Activated CD4-positive, alpha-beta T cell treated with anti-CD3 and anti-CD28 coated beads for 36 hours (primary cell): ENCODE measurements at places on chromosomes 5 and 9. TPM values are rescaled to one million over a fixed set of nuclear protein-coding genes. Genes with fewer than 3 reads are reported as not detected.
A peak's percentile ranks its signal among the peaks of the same experiment; 100 is the strongest.

The SPAG8 gene
- total RNA-seq = 0.85 TPM

The FOXD4L3 gene
- not detected for total RNA-seq

The KCNV2 gene
- total RNA-seq = not detected

The MARVELD2 gene
- 0.30 TPM for total RNA-seq

The PTGES gene
- 0.09 TPM for total RNA-seq

The PALM2AKAP2 gene
- 1.0 TPM for total RNA-seq

The PCA3 gene
- total RNA-seq = not detected

The MYOT gene
- not detected for total RNA-seq

The SPINK7 gene
- total RNA-seq = not detected

The SPINK5 gene
- total RNA-seq = not detected

The SCGB3A2 gene
- not detected for total RNA-seq

The CFAP157 gene
- not detected for total RNA-seq

The TAS2R1 gene
- total RNA-seq = not detected

The NXNL2 gene
- not detected for total RNA-seq

DNA sequence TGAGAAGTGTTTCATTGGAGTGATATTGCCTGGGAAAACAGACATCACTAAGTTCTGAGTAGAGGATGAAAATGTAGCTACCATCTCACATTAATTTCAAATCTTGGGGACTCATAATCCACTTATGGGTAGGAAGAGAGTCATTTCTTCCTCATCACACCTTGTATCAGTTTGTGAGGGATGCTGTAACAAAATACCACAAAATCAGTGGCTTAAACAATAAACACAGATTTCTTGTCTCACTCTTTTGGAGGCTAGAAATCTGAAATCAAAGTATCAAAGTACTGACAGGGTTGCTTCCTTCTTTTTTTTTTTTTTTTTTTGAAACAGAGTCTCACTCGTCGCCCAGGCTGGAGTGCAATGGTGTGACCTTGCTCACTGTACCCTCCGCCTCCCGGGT is 3.4 kb downstream of the CARD6 start:
- no peak for DNase-seq

DNA sequence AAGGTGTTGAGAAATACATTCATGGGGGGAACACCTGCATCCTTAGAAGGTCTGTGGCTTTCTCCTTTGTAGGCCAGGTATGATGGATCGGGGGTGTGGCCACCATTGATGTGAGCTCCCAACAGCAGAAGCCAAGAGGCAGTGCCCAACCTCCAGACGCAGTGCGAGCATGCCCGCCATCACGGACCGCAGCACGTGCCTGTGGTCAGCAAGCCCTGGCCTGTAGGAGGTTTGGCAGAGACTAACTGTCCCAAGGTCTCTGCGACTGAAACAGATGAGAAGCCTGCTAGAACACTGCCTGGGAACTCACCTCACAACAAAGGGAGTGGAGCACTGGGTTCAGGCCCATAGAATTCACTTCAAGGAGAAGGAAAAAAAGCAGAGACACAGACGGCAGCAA is 31.9 kb upstream of the ZNF354A start:
- no peak for DNase-seq

GRCh38 chr5:112549127-112549526 is 130.1 kb upstream of the EPB41L4A start:
- DNase-seq = no peak

- DNase-seq = no peak
Measured at GRCh38 chr5:171597946-171598640, 178.6 kb downstream of the FGF18 start.

DNA sequence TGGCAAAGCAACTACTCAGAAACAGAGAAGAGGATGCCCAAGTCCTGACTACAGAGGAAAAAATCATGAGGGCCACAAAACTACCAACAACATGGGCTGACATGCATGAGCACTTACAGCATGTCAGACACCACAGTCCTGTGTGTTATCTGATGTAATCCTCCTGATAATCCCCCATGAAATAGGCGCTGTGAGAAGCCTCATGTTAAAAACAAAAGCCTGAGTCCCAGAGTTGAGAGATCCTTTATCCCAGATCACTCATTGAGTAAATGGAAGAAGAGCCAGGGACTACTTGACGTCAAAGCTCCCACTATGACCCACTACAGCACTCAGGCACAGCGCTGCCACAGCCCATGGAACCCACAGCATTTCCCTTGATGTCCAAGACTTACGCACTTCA is 7.2 kb upstream of the SPOCK1 start:
- no peak for DNase-seq

GRCh38 chr5:153893817-153894216 is 144.9 kb downstream of the FAM114A2 start:
- DNase-seq = no peak

DNA sequence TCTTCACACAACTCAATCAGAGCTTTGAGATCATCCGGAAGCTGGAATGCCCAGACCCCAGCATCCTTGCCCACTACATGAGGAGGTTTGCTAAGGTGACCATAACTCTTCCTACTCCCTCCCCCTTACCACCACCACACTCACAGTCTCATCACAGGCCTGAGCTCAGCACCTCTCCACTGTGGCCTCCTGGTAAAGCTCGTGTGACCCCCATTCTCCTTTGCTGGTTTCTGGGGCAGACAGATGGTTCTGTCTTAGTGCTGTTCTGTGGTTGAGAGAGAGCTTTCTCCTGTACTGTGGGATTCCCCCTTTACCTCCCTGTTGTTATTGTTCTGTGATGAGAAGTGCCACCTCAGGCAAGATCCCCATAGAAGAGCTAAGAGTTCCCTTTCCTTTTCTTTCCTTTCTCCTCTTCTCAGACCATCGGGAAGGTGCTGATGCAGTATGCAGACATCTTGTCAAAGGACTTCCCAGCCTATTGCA is 92.7 kb upstream of the RUSC2 start:
- no peak for DNase-seq

DNA sequence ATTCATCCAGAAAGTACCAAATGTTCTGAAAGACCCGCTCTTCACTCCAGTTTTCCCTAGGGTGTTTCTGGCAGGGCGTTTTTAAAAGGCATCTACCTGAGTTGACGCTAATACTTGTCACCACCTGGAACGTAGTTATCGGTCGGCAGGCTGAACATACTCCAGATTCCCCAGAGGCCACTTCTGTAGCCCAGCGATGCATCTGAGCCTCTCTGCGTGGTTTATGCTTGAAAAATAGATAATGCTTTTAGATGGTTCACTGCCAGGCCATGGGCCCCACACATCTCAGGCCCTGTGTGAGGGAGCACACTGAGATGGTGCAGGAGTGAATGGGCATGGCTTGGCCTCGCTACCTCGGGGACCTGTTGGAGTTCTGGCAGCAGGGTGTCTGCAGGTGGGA is 33.0 kb upstream of the NCS1 start:
- no peak for DNase-seq

GRCh38 chr9:112654282-112654681 is 63.6 kb downstream of the INIP start:
- DNase-seq = no peak

DNA sequence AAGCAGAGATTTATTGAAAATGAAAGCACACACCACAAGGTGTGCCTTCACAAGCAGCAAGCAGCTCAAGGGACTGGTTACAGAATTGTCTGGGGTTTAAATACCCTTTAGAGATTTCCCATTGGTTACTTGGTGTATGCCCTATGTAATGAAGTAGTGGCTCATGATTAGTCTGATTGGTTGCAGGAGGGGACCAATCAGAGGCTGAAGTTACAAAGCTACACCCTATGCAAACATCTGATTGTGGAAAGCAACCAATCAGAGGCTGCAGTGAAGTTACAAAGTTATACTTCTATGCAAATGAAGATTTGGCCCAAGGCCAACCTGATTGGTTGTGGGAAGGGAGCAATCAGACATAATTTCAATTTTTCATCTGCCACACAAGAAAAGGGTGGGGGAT is 119.9 kb downstream of the C9orf152 start:
- no peak for DNase-seq

DNA sequence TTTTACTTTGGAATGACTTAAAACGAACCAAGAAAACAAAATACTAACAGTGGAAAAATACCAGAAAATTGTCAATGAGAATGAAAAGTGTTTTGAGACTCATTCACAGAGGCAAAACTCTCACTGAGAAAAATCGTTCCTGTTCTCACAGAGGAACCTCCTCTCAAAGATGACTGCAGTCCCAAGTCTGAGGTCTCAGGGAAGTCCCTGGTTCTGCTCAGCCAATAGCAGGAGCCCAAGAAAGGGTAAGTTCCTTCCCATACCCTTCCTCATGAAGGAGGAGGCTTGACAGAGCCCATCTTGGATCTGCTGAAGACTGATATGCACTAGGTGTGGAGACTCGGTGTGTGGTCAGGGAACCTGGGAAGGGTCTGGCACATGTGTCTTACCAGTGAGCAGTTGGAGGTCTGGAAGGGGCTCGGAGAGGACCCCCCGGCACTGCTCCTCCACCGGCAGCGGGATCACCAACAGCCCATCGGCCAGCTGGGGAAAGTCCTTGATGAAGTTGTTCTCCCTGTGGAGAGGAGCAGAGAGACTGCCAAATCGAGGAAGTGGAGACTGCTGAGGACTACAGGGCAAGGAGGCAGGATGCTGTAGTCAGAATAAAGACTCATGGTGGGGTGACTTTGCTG is 46.0 kb downstream of the TRIM32 start:
- DNase-seq = no peak

- DNase-seq = no peak
Measured at GRCh38 chr9:113794721-113795120, 81.4 kb upstream of the ZNF618 start.

DNA sequence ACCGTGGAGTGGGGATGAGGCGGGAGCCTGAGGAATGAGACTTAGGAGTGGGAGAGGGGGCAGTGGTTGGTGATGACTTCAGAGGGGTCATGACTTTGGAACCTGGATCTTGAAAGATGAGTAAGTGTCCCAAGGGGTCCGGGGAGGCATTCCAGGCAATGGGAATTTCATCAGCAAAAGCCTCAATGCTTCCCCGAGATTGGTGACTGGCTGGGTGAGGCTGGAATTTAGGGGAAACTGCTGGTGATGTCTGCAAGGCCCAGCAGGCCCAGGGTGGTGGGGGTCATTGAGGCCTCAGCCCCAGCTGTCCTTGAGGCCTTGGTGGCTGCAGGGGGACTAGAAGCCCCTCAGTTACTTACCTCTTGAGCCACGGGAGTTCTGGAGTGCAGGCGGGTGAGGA is 7.5 kb downstream of the NDST1 start:
- DNase-seq = no peak

- peak; percentile 18 for DNase-seq
Measured at GRCh38 chr5:31781772-31782171, 142.8 kb downstream of the PDZD2 start.

DNA sequence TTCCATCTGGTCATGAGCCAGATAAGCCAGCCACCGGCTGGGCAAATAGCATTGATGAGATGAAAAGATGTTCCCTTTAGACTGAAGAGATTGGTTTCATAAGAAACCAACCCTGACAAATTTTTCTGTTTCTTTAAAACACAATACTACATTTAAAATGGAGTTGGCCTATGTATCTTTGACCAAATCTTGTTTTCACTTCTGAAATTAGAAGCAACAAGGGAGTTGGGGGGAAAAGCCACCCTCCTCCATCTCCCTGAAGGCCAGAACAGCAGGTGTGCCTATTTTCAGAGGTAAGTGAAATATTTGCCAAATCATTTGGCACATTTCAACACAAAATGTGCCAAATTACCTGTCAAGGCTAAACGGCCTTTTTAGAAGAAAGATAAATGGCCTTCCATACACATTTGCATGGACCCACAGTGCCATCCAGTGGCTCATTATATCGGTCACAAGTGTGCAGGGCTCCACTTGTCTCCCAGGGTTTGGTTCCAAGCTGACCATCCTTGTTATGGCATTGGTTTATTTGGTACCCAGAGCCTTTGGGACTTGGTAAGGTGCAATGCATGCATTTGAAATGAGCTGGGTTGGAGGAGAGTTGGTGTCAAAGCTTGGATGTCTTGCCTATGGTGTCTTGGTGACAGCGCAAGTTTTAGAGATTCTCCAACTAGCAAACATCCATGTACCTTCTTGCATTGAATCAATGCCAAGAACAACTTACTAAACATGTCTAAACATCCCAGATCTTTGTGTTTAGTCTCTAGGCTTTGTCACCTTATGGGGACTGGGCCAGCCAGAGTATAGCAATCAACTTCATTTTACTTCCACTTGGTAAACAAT is 372.0 kb upstream of the KIF2A start:
- peak; percentile 45 for DNase-seq

- DNase-seq = no peak
Measured at GRCh38 chr5:139835656-139836055, 40.0 kb downstream of the PSD2 start.

GRCh38 chr9:111051400-111051799 is 13.1 kb upstream of the LPAR1 start:
- DNase-seq = no peak

GRCh38 chr9:13122756-13123369 is 156.6 kb downstream of the MPDZ start:
- DNase-seq = no peak

DNA sequence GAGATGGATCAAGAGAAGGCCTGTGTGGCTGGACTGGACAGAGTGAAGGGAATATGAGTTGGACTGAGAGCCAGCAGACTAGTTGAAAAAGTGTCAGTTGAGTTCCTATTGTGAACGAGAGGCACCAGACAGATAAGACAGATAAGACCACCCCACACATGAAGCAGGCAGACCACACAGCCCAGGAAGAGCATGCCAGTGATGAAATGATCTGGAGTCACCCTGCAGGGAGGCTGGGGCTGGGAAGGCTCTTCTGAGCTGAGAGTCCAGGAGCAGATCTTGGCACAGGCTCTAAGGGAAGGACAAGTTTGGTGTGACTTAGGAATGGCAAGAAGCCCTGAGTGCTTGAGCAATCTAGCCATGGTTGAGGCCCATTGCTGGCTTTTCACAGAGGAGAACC is 10.6 kb upstream of the SLC25A48 start:
- DNase-seq = no peak

GRCh38 chr5:107887166-107887943 is 216.6 kb upstream of the EFNA5 start:
- DNase-seq = no peak

DNA sequence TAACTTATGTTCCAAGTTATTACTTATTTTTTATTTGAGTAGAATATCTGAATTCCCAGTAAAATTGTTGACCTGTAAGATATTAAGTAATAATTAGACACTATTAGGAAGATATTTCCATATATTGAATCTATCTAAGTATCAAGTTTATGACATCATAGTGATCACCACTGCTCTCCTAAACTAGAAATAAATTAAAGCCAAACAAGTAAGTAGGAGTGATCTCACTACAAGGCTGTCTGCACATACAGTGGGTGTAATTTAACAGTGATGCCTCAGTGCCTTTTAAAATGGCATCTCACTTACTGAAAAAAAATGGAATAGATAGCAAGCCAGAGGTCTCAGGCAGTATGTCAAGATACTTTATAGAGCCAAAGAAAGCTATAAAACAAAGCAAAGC is 789.6 kb downstream of the KCTD16 start:
- no peak for DNase-seq

GRCh38 chr5:149550594-149551226 is 529 bp downstream of the CSNK1A1 start:
- no peak for DNase-seq
